Stimulated activated CD4-positive, alpha-beta T cell treated with anti-CD3 and anti-CD28 coated beads, Interleukin-1b, Interleukin-23, amount 100 ng/mL, for 1 hour (primary cell): ENCODE measurements at places on chromosomes 7 and 10.

DNA sequence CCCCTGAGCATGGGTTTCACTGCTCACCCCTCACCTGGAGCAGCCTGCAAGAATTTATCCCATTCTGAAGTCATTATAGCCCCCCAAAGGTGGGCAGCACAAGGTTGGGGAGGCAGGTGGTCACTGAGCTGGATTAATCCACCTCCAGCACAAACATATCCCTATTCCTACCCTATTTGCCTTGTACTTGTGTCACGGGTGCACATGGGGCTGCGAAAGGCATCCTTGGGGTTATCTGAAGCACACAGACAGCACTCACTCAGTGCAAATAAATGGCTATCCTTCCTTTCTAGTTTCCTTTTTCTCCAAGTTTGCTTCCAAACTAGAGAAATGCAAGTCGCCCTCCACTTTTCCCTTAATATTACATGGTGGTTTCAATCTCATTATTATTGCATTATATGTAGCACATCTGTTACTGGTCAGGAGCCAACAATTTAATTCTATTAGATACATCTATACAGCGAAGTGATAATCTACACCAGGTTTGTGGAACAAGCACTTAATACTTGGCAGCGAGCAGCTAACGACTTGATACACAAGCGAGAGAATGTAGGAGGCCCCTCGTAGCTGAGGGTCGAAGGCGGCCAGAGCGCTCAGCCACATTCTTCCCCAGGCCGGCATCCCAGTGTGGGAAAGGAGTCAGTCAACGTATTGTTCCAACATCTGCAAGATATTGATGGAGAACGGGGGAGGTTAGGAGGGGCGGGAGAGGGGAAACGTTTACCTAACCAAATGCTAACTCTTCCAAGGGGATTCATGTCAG, 121.3 kb upstream of the HABP2 start:
- no peak for DNase-seq

DNA sequence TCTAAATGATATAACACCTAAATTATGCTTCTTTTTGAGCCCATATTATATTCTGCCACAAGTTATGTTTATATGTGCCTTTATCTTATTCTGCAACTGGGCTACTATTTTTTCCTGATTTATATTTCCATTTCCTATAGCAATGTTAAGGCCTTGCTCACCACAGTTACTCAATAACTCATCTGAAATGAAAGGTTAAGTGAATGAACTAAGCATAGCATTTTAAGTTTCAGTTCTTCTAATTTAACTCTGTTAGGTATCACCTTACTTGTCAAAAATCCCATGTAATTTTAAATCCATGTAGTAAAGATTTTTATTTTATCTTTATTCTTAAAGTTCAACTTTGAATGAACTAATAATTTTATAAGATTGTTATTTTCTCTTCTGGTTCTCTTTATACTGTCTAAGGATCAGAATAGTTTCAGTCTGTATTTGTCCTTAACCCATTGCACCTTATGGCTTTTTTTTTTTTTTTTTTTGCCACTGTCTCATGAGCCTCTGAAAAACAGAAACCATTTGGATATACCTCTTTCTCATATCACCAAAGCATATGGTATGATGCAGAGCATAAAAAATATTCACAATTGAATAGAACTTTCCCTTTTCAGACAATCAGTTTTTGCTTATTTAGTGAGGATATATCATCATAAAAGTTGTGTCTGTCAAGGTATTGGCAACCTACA, 301.8 kb upstream of the ZWINT start:
- no peak for DNase-seq

DNA sequence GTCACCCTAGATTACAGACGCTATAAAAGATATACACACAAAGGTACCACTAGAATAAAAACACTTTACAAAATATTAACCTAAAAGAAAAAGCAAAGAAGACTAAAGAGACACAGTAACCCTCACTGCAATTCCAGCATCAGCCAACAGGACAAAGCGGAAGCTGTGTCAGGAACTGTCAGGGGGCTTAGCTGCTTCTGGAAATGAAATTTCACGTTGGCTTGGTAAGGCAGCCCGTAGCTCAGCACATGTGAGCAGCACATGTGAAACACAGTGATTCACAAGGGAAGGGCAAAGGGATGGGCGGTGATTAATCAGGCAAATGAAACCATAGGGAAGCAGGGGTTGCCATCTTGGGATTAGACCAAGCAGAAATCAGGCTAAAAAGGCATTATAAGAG, 195.4 kb downstream of the MGMT start:
- DNase-seq: no peak

GRCh38 chr7:128209229-128210035, 31.6 kb upstream of the LEP start:
- peak; percentile 21 for DNase-seq

- DNase-seq: no peak
Observed at GRCh38 chr7:67773081-67773480, 776.4 kb downstream of the TYW1 start.

DNA sequence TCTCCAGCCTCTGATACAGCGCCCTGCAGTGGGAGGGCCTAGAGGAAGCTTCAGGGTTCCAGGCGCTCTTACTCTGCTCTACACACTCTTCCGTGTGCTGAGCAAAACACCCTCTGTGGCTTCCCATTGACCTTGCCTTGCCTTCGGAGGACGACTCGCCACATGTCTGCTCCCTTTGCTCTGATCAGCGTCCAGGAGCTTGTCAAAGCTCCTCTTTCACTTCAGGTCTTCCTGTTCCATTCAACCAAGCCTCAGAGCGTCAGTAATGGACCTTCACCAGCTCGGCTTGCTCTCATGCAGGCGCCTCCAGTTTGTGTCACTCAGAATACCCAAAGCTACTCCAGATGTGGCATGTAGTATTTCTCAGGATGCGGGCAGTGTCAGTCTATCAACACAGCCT, 173.9 kb downstream of the ARID5B start:
- DNase-seq: no peak

DNA sequence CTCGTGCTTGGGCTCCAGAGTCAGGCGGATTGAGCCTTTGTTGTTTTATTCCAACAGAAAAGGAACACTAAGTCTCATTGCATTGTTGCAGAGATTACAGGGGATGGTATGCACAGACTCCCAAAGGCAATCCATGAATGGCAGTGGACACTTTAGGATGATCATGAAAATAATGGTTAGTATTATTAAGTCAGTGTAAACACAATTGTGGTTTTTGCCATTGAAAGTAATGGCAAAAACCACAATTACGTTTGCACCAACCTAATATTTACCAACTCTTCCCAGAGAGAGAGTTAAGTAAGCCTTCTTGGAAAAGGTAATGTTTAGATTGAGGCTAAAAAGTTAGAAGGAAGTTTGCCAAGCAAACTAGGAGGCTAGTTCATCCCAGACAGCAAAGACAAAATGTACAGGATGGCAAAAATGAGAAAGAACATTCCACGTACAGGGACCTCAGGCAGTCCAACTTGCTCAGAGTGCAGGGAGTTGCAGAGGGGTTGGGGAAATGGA, 72.9 kb upstream of the AMPH start:
- no peak for DNase-seq

DNA sequence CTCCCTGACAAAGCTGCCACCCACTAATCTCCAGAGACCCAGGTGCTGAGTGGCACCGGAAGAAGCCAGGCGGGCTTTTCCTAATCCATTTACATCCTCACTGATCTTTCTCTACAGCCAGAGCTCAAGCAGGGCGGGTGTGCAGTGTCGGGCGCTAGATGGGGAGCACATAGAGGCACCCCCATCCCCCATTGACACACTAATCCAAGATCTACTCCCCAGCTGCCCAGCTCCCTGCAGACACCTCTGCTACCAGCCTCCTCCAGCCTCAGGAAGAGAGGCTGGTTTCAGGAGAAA, 22.2 kb downstream of the FRMPD2 start:
- no peak for DNase-seq
